ENCODE measurements at places on chromosomes 2 and 18.

GRCh38 chr18:29629493-29630036, 1413.0 kb downstream of the DSC3 start:
- no peak for DNase-seq

DNA sequence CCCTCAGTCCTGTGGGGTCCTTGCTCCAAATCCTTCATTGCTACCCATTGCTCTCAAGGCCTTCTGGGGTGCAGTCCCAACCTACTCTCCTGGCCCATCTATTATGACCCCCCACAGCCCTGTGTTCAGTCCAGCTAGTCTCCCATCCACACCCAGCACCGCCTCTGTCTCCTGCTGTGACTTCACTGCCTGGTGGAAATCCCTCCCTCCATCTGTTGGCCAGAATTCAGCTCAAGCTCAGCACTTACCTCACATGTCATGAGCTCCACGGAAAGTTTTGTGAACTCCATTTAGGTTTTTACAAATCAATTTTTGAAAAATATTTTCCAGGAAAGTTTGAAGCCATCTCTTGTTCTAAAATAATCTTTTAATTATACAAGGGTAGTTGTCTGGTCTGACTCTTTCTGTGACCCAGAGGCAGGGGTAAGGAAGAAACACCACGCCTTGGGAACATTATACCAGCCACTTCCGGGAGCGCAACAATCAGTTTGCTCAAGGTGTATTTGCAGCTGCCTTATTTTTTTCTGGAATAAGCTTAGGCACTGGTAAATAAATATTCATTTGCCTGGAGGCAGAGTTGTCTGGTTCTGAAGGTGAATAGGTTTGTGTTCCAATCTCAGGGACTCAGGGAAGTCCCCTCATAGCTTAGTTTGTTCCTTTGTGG, 110.8 kb downstream of the VIT start:
- DNase-seq = no peak

DNA sequence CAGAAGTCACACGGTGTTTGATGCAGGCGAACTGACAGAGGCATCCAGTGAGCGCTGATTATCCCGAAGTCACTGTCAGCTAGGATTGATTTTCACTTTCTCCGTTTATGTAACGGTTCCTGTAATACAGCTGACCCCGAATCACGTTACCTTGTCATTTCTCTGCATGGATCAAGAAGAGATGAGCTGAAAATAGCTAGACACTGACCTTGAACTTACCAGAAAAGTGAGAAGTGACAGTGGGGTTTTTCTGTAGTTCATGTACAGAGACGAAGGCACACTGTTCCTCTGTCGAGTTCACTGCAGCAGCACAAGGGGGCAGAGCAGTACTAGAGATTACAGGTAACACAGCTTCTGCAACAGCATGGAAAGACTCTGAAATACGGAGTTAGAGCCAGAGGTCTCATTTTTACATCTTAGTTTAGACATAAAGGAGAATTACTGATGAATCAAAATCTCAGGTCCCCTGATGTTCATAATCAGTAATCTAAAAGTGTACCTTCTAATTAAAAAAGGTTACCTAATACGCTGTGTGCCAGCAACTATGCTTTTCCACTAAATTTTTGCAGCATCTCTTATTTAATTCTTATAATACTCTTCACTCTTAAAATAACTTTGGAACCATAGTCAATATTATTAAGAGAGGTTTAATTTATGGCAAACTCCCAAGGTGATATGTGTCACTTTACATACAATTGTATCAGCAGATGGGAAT, 33.1 kb downstream of the ARHGAP15 start:
- peak; percentile 68 for DNase-seq

DNA sequence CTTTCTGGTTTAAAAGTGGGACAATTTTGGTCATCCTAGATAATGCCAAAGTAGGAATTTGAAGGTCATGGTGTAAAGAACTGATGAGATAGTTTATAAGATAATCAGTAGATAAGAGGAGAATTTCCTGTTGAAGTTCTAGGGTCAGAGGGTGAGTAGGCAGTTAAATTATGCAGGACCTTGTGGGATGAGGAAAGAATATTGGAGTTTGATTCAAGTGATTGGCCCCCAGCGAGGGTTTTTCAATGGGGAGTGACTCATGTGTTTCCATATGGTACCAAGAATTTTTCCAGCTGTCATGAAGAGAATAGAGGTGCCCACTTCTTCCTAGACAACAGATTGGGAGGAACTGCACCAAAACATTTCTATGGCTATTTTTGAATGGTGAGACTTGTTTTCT, 940.2 kb upstream of the ZEB2 start:
- no peak for DNase-seq

GRCh38 chr2:46347648-46348280, 50.6 kb downstream of the EPAS1 start:
- DNase-seq = no peak

- DNase-seq = no peak
Measured at GRCh38 chr2:131201098-131201497, 8.2 kb upstream of the POTEE start.

DNA sequence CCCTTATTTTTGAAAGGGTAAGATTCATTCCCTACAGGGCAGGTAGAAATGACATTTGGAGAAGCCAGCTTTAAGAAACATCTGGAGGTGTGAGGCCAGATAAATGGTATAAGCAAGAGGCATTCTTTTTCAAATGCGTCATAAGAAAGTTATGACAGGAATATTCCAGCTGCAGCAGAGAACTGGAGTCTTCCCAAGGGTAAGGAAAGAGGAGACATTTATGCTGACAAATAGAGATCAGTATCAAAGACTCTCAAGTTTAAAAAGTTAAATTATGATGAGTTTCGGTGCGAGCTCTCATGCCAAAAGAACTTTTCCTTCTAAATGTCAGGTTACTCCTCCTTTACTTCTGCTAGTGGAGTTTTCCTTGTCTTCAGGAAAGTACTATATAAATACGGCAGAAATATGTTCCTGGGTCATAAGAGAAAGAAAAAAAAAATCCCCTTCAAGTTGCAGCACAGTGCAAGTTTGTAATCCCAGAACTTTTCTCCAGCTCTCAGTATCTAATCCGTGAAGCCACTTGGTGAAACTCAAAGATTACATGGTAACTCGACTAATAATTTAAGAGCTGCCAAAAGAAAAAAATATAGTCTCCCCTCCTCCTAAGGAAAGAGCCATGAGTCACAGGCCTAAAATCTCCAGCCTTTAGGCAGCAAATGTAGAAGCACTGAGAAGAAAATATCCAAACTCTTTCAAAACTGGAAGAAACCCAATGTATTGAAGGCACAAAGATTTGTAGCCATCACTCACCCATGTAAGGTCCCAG, 428.1 kb downstream of the MEIS1 start:
- no peak for DNase-seq

DNA sequence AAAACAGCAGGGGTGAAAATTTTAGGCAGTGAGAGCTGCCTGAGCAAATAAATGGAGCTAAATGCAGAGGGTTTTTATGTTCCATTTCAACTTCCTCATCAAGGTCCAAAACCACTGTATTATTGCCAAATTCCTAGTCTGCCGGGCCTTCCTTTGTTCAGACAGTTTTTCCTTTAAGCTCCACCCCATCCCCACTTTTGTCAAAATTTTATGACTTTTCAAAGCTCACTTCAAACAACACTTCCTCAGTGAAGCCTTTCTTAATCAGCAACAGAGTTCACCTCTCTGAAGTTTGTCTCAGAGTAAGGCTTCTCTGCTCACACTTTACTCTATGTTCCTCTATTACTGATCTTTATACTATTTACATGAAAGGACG, 81.3 kb downstream of the CERKL start:
- peak; percentile 7 for DNase-seq

- DNase-seq = no peak
Measured at GRCh38 chr18:70256994-70257393, 31.9 kb upstream of the SOCS6 start.

DNA sequence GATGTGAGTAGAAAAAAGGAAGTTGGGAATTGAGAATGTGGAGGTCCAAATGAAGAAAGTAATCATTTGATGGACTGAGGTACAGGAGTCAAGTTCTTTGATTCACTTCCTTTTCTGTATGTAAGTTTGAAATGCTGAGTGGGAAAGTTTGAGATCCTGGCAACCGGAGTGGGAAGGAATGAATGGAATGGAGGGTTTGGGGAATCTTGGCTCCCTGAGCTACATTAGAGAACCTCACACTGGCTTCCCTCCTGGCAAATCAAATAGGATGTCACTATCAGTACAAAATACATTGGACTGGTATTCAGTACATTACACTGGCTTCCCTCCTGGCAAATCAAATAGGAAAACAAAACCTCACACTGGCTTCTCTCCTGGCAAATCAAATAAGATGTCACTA, 9.8 kb upstream of the RNF138 start:
- no peak for DNase-seq

DNA sequence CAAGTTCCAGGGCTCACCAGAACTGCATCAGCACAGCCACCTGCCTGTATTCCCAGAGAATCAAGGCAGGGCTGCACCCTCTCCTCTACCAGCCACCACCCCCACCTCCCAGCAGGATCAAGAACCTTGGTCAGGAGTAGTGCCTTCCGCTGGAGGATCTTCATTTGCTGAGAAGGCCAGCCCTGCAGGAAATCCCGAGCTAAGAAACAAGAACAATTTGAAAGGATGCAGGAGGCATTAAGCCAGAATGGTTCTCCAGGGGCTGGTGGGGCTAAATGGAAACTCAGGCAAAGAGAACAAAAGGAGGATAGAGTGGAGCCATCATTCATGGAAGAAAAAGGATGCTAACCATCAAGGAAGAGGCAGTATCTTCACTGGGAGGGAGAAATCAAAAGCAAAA, 147.3 kb upstream of the SLC14A2 start:
- no peak for DNase-seq

All from NCI-H345 (cell line).